Activated T-cell treated with anti-CD3 and anti-CD28 coated beads, Interleukin-2, amount 50 U/mL, for 1 hour (primary cell): ENCODE measurements at places on chromosomes 12 and 14.

DNA sequence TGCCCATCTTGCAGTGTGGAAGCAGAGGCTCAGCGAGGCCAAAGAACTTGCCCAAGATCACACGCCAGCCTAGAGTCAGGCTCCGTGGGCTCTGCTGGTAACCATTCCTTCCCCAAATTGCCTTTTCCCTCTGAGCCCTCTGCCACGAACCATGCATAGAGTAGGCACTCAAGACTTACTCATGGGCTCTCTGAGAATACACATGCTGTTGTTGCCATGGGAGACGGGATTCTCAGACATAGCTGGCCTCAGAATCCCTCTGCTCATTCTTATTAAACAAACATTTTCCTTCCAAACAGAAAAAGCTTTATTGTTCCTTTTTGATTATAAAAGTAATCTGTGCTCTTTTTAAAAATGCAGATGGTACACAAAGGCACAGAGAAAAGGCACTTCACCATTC, 52.5 kb upstream of the WSCD2 start:
- DNase-seq = no peak

DNA sequence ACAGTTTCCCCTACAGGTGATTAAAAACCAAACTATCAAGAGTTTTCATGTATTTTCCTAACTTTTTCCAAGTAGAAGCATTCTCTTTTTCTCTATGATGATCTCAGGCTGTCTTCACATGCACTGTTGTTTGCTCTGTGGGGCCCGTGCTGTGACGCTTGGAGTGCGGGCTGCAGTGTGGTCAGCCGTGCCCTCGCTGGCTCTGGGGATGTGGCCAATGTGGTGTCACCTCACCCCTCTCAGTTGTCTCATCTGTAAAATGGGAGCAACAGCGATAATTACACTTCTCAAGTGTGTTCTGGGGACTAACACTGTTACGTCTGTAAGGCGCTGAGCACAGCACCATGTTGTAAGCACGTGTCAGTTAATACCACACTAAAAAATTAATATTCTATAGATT, 28.6 kb downstream of the DDX51 start:
- no peak for DNase-seq

DNA sequence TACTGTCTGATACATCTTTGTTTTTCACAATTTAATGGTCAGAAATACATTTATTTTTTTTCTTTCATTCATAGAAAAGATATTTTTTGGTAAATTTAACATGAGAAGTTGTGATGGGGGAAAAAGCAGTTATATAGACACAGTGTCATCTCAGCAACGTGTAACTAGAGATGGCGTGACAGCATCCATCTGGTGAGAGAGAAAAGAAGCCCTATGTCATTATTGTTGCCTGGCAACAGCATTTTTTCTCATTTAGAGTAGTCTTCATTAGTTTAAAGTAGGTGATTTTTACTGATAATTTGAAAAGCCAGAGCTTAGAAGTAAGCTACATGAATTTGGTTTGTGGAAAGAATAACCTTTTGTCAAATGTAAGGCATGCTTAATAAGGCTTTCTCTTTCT, 128.6 kb downstream of the ACSS3 start:
- no peak for DNase-seq

- no peak for DNase-seq
Measured at GRCh38 chr12:10042167-10042566, 11.7 kb downstream of the CLEC9A start.

GRCh38 chr12:89546151-89546550, 20.3 kb upstream of the POC1B start:
- DNase-seq = no peak

DNA sequence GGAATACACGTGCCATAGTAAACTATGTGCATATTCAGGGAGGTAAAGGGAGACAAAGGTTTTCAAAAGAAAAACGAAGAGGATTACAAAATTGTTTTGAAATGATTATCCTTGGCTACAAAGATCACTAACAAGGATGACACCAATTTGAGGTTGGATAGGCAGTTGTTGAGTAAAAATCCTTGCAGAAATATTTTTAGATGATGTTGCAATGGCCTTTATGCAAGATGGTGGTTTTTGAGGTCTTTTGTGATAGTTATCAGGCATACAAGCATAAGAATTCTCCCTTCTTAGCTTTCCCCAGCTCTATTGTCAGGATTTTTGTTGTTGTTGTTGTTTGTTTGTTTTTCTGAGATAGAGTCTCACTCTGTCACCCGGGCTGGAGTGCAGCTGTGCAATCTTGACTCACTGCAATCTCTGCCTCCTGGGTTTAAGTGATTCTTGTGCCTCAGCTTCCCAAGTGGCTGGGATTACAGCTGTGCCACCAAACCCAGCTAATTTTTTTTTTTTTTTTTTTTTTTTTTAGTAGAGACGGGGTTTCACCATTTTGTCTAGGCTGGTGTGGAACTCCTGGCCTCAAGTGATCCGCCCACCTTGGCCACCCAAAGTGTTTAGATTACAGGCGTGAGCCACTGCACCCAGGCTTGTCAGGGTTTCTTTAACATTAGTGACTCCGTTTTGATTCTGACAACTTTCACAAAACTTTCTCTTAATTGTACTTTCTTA, 7.8 kb downstream of the RNASE1 start:
- DNase-seq = no peak

DNA sequence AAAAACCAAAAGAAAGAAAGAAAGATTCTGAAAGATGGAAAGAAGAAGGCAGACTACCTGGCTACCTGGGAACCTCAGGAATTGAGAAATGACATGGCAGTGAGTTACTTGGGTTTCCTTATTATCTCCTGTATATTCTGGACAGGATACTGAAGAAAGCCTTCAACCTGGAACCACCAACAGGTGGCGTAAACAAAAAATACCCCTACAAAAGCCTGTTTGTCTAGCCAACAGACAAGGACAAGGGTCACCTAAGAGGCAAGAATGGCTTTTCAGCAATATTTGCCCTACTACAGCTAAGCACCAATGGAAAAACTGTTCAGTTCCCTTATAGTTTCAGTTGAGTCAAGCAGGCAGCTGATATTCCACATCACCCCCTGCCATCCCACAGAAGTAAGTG, 274.9 kb downstream of the GPHN start:
- DNase-seq = no peak

DNA sequence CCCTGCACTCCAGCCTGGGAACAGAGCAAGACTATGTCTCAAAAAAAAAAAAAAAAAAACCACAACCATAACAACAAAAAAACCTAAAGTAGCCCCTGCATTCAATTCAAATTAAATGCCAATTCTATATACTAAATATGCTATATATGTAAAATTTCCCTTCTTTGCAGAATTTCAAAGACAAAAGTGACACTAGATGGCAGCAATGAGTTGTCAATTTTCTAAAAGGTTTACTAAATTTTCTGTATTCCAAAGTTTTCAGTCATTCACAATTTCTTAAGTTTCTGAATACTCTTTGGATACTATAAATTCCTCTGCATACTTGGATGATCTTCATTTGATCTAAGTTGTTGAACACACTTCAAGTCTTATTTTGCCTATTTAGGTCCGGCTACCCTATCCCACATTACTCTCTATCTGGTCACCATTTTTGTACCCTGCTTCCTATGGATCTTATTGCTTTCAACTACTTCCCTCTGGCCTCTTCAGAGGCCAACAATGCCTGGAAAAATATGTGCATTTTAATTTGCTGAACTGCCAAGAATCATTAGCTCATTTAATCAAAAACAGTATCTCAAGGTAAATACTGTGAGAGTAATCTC, 27.9 kb downstream of the HNRNPC start:
- no peak for DNase-seq

DNA sequence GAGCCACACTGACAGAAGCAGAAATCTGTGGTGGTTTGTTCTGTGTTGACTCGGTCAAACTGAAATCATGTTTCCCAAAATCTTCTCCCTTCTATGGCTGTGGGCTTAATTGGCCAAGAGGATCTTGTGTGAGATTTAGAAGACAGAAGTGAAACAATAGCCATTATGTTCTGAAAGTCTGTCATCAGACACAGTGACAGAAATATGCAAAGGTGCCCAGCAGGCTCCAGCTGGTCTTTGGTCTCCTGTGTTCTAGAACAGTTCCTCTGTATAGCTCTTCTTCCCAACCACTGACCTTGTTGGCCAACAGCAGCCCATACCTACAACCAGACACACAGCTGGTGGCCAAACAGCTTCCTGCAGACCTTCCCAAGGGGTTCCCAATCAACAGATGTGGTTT, 25.0 kb upstream of the COCH start:
- DNase-seq = no peak

DNA sequence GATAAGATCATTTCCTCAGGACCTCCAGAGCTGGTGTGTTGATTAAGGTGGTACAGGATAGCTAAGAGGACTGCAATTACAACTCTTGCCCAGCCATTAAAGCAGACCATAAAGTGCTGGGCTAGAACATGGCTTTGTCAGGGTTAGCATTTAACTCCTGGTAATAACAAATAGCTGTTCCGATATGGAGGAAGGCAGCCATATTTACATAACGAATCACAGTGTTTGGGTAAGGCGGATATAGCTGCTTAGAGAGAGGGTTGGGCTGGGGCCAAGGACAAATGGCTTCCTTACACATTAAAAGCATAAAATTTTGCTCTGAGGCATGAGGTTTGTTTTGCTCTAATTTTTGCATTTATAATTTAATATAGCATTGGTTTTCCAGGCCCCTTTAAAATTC, 297.7 kb upstream of the DDHD1 start:
- no peak for DNase-seq

DNA sequence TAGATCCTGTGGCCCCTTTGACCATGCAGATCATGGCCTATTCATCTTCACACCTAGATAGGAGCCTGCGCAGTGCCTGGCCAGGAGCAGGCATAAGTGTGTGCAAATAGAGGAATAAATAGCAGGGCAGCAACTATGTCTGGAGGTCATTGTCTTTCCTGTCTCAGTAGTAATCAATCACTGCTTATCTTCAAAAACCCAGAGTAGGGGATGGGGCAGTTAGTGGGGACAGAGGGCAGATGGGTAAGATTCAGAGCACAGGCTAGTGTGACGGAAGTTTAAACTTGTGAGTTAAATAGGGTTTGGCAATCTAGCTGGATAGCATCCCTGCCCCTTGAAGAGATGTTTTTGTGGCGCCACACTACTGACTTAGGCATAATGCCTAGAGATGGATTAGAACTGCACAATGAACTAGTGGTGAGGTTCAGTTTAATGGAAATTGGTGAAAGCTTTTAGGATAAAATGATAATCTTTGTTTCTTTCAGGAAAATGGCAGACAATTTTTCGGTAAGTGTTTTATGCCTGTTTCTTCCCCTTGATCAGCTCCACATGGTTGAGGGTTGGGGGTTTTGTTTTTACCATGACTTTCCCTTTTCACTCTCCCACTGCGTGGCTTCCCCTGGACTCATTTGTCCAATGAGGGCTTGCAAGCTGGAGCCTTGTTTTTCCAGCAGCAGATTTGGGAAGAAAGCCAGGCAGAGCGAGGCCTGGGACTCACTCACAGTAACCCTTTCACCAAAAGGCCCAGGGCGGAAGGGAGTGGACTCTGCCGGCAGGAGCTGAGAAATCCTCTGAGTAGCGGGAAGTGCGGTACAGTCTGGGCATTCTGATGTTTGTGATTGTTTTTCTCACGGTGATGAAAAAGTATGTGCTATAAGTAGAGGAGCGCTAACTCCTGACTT, 8.1 kb downstream of the LGALS3 start:
- no peak for DNase-seq

GRCh38 chr12:127125607-127126259, 1141.2 kb upstream of the TMEM132C start:
- DNase-seq = no peak
